ENCODE measurements at places on chromosomes 16 and 17. TPM values are rescaled to one million over a fixed set of nuclear protein-coding genes. Genes with fewer than 3 reads are reported as not detected.

DNA sequence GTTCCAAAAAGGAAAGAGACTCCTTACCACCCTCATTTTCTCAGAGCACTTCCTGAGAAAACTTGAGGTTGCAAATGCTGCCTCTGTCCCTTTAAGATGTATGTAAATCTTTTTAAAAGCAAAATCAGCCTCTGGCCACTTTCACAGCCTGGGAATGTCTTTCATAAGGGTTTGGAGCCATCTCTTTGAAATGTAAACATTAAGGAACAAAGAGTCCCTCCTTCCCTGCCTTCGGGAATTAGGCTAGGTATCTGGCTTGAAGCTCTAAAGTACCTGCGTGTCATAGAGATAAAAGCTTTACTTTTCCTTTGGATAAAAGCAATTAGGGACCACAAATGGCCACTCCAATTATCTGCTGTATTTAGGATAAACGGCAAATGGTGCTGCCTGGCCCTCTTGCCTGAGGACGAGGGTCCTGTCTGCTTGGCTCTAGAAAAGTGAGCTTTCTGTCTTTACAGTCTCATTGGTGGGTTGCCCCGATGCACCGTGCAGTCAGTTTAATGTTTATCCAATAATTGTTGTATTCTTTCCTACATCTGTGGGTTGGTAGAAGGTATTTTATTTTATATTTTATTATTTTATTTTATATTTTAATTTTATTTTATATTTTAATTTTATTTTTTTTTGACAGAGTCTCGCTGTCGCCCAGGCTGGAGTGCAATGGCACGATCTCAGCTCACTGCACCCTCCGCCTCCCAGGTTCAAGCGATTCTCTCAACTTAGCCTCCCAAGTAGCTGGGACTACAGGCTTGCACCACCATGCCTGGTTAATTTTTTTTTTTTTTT, 23.9 kb downstream of the NLRC3 start:
- H3K27me3 ChIP-seq = no peaks in the 10 kb centered on the region
- no peaks in the 10 kb centered on the region for H3K4me1 ChIP-seq
- H3K4me3 ChIP-seq = no peak overlapping the region
- no peak overlapping the region for H3K27ac ChIP-seq
- DNase-seq = no peak
- no peaks in the 10 kb centered on the region for H3K36me3 ChIP-seq

DNA sequence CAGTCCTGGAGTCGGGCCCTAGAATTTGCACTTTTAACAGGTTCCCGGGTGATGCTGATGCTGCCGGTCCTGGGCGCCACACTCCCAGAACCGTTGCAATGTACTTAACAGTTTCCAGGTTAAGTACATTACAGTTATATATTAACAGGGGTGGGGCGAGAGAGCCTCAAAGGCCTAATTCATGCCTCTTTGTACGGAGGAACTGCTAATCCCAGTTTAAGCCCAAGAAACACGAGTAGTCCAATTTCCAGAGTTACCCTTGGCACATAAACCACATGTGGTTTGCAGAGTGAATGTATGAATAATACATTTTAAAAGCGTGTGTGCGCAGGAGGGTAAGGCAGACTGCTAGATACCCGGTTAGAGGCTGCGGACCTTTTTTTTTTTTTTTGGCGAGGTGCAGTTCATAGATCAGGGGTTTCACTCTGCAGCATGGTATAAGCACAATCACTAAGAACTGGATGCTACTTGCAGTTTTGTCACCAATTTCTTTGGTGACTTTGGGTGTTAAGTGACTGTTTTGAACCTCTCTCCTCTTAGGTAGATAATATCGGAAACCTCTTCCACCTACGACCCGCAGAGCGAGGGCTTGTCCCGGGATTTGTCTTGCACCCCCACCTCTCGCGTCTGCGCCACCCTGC, 713 bp downstream of the COX11 start:
- peak overlapping the region; percentile 92 for H3K4me3 ChIP-seq
- peaks cover 22% of the 10 kb centered on the region for H3K36me3 ChIP-seq
- peak overlapping the region; percentile 83 for H3K27ac ChIP-seq
- no peak for DNase-seq
- no peaks in the 10 kb centered on the region for H3K27me3 ChIP-seq

DNA sequence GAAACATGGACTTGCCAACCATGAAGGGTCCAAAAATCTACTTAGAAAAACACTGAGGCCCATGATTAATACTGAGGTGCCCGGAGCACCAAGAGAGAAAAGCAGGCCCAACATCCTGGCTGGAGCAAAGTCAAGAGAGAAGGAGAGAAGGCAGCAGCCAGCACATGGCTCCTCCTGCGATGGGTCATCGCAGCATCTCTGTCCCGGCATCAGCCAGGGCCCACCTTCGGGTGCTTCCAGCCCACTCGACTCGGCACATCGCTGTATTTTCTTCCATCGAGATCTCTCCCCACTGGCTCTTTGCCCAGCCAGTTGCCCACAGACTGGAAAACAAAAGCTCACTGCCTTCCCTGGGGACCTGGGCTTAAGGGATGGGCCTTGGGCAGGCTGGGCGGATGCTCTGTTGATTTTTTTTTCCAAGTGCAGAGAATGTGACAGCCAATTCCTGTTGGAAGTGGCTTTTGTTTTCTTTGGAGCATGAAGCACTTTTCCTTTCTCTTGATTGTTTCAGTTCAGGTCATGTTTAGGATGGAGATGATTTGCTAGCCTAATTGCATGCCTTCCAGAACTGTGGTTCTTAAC, 58.1 kb downstream of the CYB5B start:
- peak overlapping the region; percentile 80 for H3K27ac ChIP-seq
- peaks cover 15% of the 10 kb centered on the region for H3K4me1 ChIP-seq
- H3K4me3 ChIP-seq = peak overlapping the region; percentile 50
- peak; percentile 61 for DNase-seq

GRCh38 chr16:30950516-30951065, 1.7 kb downstream of the ORAI3 start:
- H3K36me3 ChIP-seq = no peaks in the 10 kb centered on the region
- H3K27ac ChIP-seq = peak overlapping the region; percentile 91
- H3K27me3 ChIP-seq = no peaks in the 10 kb centered on the region
- peaks cover 19% of the 10 kb centered on the region for H3K4me1 ChIP-seq

- DNase-seq = peak; percentile 23
- no peak overlapping the region for H3K27ac ChIP-seq
- H3K27me3 ChIP-seq = no peaks in the 10 kb centered on the region
These were observed 10.9 kb downstream of the COG4 start for GRCh38 chr16:70512456-70512855.

DNA sequence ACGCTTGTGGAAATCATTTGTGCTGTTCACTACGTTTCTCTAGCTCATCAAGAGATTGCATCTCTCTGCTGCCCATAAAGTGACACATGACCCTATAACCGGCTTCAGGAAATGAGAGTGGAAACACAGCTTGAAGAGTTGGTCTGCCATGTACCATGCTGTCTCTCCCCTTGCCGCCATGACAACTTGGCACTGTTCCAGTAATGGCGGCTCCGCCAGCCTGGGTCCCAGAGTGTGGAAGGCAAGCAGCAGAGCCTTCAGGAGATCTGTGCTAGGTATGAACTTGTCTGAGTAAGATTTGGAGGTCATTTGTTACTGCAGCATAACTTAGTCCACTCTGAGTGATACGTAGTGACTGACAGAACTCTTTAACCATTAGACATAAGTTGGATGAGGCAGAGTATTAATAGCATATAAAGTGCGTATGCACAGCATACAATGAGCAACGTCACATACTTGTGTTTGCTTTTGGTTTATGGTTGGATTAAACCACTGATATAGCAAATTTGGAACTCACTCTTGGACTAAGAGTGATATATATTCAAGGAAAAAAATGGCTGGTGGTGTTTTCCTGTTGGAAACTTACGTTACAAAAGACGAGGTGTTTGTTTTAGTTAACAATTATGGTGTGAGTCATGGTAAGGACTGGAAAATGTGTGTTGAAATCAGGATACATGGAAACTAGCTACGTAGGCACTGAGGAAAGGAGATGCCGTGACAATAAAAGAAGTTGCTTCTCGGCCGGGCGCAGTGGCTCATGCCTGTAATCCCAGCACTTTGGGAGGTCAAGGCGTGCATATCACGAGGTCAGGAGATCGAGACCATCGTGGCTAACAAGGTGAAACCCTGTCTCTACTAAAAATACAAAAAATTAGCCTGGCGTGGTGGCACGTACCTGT, 24.4 kb upstream of the PMP22 start:
- no peak for DNase-seq
- H3K4me1 ChIP-seq = no peaks in the 10 kb centered on the region
- H3K36me3 ChIP-seq = no peaks in the 10 kb centered on the region
- no peak overlapping the region for H3K27ac ChIP-seq

- H3K27me3 ChIP-seq = no peaks in the 10 kb centered on the region
- no peak for DNase-seq
- peaks cover 15% of the 10 kb centered on the region for H3K4me1 ChIP-seq
- H3K27ac ChIP-seq = no peak overlapping the region
- no peak overlapping the region for H3K4me3 ChIP-seq
These were observed 4.3 kb downstream of the AMDHD2 start for GRCh38 chr16:2524339-2524938.

DNA sequence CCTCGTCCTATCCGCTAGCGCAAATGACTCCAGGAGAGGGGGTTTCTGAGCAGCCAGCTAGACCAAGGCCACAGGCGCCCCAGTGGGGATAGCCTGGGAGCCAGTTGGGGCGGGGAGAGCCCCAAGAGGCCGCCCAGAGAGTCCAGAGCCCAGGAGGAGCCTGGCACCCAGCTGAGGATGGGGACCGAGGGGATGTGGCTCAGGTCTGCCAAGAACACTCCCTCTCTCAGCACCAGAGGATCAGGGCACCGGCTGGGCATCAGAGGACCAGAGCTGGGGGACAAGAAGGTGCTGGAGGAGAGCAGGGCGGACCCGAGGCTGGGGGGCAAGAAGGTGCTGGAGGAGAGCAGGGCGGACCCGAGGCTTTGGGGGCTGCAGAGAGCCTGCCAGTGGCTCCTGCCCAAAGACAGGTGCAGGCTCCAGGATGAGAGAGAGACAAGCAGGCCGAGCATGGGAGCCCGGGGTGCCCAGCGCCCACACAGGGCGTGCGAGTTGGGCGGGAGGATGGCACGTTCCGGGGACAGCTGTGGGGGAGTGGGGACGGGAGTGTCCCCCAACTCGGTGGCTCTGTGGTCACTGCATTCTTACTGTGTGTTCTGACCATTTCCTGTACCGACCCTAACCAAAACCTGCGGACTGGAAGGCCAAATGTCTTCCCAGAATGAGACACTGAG, 39.4 kb downstream of the TIMM22 start:
- H3K27me3 ChIP-seq = no peaks in the 10 kb centered on the region
- H3K36me3 ChIP-seq = no peaks in the 10 kb centered on the region
- peaks cover 12% of the 10 kb centered on the region for H3K4me1 ChIP-seq
- DNase-seq = no peak
- no peak overlapping the region for H3K4me3 ChIP-seq

The KRT10 gene
- total RNA-seq = 24.2 TPM

Measured in psoas muscle (tissue), 8 donors.